ENCODE measurements at places on chromosomes 4 and X. TPM values are rescaled to one million over a fixed set of nuclear protein-coding genes. Genes with fewer than 3 reads are reported as not detected.
A peak's percentile ranks its signal among the peaks of the same experiment; 100 is the strongest.

TMEM156 gene
- 3.0 TPM for polyA plus RNA-seq

TBC1D19 gene
- polyA plus RNA-seq: 23.1 TPM

DNA sequence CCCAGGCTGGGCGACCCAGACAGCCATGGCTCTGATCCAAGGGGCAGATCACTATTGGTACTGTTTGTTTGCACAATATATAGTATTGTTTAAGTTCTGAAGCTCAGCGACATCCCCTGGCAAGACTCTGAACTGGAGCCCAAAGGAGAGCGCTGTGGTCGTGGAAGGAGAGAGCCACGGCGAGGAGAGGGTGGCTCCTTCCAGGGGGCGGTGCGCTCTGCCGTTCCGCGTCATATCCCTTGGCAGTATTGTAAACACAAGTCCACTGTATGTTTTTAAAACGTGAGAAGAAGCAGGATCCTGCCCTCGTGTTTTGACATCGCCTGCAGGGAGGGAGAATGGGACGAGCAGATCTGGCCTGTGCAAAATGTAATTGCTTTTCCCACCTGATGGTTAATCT lies 185.5 kb downstream of the RAB28 start:
- DNase-seq: peak; percentile 39

- no peak for DNase-seq
These were observed 2.8 kb downstream of the AWAT2 start for GRCh38 chrX:70046978-70047377.

DNA sequence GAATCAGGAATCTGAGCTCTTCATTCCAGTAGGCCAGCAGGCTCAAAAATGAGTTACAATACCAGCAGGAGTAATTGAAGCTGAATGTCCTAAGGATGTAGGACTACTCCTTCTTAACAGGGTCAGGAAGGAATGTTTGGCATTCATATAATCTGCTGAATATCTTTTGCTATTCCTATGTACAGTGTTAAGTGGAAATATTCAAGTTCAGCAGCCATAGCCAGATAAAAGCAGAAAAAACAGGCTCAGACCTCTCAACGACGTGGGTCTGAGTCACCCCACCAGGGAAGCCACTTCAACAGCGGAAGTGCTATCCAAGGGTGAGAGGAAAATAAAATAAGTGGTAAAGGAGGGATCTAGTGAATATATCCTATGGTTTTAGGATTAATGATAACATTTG lies 577.0 kb downstream of the SPOCK3 start:
- no peak for DNase-seq

DNA sequence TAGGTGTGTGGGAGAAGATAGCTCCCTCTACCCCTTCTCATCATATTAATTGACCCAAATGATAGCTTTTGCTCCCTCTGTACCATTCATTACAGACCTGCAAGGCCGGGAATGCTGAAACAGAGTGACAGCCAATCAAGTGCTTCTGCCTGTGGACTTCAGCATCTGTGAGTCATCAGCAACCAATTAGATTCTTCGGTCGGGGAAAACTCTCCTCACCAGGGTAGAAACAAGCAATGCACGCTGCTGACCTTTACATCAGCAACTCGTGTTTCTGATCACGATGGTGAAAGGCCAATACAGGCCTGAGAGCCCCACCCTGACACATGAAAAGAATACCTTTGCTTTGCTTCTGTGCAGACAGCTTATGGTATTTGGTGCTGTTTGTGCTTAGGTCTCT lies 347.2 kb upstream of the DDX53 start:
- DNase-seq: no peak

DNA sequence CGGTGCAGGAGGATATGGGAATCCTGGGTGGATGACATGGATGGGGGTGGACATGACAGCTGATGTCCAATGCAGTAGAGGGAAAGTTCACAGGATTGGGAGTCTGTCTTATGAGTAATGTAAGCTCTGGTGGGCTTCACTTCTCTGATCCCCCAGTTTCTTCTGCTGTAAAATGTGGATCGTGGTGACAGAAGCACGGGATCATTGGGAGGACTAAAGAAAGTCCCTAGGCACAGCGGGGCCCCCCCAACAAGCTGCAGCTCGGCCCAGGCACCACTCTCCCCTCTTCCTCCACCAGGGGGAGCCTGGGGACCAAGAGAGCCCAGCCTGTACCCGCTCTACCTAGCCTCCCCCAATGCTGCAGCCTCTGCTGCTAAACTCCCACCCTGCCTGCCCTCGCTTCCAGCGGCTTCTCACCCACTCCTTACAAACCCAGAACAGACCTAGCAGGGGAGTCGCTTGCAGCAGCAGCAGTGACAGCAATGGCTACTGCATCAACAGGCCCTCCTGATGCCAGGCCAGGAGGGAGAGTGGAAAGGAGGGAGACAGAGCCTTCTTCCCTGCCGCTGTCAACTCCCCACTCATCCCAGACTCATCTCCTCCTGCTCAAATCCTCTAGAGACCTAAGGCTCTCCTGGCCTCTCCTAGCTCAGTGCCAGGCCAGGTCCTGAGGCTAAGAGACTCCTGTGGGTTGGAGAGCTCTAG lies 36.1 kb upstream of the IQSEC2 start:
- DNase-seq: peak; percentile 55

GRCh38 chrX:136652822-136653723 lies 5.1 kb downstream of the CD40LG start:
- no peak for DNase-seq

GRCh38 chr4:94819371-94820168 lies 61.8 kb downstream of the BMPR1B start:
- no peak for DNase-seq

DNA sequence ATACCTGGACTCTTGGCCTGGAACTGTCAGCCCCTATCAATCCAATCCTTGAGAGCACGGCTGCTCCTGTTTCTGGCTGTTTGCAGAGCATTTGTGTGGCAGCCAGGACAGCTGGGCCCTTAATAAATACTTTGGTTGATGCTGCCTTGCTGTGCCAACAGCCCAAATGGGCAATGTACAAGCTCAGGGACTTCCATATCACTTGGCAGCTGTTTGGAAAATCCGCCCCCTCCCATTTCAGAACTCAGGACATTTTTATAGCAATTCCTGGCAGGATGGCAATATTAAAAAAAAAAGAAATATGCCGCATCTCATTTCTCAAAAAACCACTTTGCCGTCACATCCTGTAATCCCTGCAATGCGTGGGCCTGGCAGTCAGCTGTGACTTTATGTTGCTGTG lies 218.9 kb downstream of the HS3ST1 start:
- no peak for DNase-seq

DNA sequence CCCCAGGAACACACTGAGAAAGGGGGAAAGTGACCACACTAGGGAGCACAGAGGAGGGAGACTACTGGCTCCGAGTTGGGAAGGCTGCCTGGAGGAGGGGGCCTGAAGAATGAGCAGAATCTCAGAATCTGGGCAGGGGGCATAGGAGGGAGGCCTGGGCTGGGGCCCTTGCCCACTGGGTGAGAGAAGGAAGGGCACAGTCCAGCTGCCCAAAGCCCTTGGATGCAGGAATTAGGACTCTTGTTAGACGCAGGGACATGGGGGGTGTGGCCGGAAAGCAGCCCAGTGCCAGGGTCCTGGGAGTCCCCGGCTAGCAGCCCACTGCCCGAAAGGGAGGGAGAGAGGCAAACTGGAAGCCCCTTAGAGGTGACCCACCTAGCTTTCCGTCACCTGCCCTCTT lies 1.9 kb upstream of the DUSP9 start:
- DNase-seq: no peak

TSPAN6 gene
- polyA plus RNA-seq: 173 TPM
